Hepatocyte (in vitro differentiated cells): ENCODE measurements at places on chromosomes 13 and 19.

GRCh38 chr19:51071095-51071405 is 6.2 kb upstream of the KLK13 start:
- DNase-seq, result no peak

DNA sequence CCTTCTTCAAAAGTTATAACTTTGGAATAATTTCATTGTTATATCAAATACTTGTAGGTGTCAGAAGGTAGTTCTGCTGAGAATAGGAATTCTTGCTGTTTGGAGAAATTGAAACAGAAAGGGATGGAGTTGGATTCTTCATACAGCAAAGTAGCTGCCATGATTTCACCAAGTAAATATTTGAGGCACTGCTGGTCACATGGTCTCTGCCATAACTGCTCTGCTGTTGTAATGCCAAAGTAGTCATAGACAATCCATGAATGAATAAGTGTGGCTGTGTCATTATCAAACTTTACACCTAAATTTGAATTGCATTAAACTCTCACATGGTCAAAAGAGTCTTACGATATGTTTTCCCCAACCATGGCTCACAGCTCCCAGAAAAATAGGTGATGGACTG is 308.6 kb downstream of the GPC6 start:
- DNase-seq, result no peak

DNA sequence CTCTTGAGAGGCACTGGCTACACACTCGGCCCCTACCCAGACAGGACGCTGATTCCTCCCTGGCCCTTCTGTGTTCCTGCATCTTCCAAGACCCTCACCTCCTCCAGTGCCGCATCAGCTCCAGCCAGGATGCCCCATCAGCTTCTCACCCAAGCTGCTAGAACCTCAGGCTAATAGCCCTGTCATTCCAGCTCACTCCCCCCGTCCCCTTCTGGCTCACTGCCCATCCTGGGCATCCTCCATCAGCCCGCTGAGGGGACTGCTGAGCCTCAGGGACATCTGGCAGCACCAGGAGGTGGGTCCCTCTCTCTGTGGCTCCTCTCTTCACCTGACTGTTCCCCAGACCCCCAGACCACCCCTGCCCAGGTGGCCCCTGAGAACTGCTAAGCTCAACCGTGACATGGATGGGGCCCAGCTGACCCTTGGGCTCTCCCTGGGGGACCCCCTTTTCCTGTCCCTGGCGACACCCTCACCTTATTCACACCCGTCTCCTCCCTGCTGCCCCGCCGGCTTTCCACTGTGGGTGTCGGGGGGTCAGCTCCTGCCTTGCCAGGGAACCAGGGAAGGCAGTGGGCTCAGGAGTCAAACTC is 4.8 kb downstream of the FFAR3 start:
- no peak for DNase-seq

- DNase-seq, result no peak
These were observed 105.1 kb downstream of the FRY start for GRCh38 chr13:32136716-32137115.

DNA sequence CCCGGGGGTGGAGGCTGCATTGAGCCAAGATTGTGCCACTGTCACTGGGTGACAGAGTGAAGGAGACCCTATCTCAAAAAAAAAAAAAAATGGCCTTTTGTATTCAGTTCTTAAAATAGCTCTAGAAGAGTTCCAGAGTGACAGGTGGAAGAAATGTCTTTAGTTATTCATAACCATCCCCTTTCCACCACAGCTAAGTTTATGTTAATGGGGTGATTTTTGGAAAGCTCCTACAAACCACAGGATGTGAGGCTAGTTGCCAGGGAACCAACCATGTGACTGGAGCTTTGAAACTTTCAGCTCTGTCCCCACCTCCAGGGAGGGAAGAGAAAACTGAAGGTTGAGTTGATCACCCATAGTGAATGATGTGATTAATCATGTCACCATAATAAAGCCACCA is 6.9 kb downstream of the ZNF490 start:
- DNase-seq, result no peak

DNA sequence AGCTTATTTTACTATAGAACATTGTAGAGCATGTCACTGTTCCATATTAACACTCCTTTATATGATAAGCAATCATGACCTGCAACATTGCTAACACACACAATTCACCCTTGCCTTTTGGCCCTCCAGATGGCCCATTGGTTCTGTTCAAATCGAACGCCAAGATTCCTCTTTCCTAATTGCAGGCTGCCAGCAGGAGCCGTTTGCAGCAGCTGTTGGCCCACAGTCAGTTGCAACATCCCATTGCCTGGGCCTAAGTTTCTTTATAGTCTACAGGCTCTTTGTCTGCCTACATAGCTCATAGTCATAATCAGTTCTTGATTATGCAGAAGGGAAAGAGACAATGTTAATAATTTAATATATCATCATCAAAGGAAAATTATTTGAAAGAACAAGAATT is 37.6 kb downstream of the KCTD12 start:
- no peak for DNase-seq
